NT2/D1 (cell line): ENCODE measurements at places on chromosomes 3 and 15.

DNA sequence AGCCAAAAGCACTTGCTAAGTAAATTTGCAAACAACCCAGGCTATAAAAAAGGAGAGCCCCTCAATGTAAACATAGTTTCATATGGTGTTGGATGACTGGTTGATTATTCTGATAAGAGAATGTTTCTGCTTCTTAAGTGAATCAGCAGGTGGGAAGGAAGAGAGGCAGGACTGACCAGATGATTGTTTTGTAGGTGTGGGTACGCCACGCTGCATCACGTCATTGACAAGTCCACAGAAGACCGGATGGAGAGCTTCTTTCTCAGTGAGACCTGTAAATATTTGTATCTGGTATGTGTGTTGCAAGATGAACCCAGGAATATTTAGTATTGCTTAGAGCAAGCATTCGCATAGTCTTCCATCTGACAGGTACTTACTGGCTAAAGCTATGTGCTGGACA, 23.4 kb downstream of the EDEM1 start:
- DNase-seq = no peak

DNA sequence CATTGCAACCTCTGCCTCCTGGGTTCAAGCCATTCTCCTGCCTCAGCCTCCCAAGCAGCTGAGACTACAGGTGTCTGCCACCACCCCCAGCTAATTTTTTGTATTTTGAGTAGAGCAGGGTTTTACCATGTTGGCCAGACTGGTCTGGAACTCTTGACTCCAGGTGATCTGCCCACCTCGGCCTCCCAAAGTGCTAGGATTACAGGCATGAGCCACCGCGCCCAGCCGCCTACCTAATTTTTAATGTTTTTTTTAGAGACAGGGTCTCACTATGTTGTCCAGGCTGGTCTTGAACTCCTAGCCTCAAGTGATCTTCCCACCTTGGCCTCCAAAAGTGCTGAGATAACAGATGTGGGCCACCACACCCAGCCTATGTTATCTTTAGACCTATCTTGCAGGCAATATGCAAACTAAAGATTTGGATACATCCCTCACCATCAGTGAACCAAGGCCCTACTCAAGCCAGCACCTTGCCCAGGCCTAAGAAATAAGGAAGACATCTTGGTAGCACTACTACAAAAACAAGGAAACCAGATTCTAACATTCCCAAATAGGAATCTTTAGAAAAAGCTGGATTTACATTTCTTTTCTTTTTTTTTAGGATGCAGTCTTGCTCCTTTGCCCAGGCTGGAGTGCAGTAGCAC, 6.3 kb upstream of the GMPPB start:
- DNase-seq = no peak

DNA sequence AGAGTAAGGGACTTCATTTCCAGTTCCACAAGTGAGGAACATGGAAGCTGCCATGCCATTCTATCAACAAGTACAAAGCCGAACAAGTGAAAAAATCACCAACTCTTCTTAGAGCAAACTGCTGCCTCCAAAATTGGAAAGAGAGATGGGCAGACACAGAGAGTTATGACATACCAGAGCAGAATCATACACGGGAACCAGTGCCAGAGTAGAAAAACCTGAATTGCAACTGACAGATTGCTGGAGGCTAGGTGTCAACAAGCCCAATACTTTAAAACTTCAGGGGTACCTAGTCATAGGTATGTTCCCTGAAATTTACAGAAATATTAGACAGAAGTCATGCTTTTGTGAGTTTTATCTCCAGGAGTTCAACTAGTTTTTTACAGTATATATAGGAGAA, 62.0 kb downstream of the TTBK2 start:
- DNase-seq = no peak

DNA sequence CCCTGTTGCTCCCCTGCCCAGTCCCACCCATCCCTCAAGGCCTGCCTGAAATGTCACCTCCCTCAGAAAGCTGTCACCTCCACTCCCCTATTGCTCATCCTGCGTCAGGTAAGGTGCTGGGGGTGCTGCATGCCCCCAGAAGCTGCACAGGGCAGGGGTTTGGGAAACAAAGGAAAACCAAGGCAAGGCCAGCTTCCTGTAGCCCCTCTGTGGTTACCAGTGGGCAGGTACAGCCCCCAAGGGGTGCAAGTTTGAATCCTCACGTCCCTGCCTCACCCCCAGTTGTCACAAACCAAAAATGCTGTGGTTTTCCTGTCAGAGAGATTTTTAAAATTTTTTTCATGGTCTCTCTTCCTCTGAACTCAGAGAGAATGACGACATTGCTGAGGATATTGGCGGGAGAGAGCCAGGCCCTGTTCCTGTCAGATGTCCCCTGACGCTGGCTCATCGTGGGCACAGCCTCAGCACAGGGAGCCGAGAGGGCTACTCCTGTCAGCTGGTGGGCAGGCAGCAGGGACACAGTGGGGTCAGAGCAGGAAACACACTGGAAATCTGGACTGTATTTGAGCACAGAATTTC, 27.0 kb downstream of the PSTPIP1 start:
- DNase-seq = no peak

DNA sequence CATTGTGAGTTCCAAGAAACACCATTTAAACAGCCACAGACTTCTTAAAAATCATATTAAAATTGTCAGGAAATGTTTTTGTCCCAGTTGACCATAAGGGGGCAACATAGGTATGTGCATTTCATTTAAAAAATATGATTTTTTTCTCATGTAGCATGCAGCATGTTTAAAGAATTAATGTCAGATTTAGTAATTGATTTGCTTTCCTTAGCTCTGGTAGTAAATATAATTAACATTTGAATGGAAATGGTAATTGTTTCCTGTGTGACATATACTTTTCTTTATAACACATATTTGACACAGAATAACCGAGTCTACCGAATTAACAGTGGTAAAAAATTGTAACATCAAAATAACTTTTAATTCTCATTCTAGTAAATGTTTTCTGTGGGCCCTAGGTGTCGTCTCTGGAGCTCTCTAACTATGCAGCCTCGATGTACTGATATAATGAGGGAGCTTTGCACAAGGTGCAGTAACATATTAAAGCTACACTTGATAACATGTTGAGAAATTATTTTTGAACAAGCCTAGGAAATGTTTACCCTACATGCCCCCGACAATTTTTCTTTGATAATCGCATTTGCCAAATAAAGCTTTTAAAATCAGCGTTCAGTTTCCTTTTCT, 34.9 kb downstream of the NXPE3 start:
- DNase-seq = no peak

DNA sequence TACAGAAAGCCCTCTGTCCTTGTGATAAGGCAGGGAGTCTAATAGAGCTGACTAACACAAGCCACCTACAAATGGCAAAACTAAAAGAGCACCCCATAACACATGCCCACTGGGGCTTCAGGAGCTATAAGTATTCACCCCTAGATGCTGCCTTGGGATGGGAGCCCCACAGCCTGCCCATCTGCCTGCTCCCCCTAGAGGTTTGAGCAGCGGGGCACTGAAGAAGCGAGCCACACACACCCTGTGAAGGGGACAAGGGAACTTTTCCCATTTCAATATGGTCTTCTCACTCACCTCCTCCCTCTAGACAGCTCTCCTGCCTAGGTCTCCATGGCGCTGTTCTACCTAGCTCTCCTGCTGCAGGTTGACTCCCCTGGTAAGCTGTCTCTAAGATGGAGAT, 261.0 kb downstream of the SHQ1 start:
- no peak for DNase-seq

DNA sequence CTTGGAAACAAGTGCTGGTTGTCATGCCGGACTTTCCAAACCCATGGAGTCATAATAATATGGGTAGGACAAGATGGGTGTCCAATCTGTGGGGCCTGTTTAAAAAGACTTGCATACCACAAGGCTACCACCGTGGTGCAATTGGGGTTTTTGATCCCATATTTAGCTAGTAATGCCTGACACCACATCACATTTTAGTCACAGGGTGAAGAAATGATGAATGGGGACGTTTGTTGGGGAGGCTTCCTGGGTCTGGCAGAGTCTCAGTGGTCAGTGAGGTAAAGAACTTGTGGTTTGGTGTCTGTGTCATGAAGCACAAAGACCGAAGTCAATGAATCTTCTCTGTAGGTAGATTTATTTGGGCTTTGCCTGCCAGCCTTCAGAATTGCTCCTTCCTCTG, 31.0 kb downstream of the P3H2 start:
- no peak for DNase-seq

DNA sequence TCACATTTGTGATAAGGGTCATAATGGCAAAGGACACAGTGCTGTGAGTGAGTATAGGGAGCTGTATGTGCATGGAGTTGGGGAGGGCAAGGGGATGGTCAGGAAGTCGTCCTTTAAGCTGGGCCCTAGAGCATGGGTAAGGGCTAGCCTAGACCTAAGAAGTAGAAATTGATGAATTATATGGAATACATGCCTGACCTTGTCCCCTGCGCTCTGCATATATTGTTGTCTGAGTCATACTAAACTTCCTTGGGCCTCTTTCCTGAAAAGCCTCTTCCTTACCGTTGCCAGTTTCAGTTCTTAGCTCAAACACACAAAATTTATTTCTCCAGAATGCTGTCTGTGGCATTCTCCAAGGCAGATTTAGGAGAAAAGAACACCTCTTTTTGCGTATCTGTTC, 4.6 kb downstream of the SNRK start:
- DNase-seq = no peak

DNA sequence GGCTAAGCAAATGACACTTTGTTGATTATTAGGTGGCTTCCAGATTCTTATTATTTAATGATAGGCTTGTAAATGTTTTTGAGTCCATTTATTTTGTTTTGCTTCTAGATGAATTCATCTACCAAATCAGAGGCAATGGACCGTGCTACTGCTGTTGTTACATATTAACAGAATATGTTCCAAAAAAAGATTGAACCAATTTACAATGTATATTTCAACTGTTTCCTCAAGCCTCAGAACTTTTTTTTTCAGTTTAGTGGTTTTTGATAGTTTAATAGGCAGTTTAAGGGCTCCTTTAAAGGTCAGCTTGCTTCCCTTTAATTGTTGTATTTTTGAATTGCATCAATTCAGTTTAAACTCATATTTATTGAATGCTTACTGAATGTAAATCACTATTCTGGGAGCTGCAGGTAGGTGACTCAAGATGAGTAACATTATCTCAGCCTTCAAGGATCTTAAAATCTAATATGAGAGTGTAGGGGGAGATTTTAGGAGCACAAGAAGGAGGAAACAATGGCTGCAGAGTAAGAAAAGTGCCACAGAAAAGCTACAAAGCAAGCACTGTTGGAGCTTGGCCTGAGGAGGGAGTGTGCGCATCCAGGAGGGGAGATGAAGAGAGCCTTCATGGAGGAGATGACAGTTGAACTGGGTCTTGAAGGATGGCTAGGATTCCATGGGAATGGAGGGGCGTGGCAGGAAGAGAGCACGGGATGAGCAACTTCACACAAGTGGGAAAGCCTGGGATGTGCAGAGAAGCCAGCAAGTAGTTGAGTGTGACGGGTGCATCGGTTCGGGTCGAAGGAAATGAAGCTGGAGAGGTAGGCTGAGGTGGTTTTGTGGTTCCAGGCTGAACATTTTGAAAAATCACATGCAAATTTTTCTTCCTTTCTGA, 14.7 kb downstream of the MAP2K1 start:
- DNase-seq = no peak

DNA sequence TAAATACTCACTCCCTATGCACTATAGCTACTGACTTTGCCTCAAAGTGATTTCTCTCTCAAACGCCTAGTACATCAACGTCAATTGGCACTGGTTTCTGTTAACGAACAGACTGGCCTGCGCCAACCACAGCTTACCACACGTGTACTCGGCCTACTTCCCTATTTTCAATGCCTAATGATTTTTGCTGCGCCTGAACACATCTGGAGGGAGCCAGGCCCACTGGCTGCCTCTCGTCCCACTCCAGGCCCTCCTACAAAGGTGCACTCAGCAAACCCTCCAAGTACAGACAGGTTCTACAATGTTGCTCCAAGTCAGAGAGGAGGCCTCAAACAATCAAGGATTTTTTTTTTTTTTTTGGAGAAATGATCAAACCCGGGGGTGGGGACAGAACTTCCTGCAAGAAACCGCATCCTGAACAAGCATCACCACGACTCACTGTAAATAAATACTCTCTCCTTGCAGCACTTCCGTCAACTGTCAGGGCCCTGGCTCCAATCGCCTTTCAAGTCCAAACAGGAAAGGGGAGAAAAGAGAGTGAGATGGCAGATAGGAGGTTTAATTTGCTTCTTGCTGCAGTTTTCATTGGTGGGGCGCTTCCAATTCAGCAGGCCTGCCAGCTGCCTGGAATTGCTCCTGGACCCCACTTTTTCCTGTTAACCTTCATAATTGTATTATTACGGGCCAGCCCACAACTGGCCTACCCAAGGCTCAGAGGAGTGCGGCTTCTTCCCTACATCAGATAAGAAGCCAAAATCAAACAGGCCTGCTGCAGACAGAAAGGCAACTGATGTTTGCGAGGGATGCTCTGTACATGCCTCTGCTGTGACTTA, 139.3 kb downstream of the FOXP1 start:
- no peak for DNase-seq

DNA sequence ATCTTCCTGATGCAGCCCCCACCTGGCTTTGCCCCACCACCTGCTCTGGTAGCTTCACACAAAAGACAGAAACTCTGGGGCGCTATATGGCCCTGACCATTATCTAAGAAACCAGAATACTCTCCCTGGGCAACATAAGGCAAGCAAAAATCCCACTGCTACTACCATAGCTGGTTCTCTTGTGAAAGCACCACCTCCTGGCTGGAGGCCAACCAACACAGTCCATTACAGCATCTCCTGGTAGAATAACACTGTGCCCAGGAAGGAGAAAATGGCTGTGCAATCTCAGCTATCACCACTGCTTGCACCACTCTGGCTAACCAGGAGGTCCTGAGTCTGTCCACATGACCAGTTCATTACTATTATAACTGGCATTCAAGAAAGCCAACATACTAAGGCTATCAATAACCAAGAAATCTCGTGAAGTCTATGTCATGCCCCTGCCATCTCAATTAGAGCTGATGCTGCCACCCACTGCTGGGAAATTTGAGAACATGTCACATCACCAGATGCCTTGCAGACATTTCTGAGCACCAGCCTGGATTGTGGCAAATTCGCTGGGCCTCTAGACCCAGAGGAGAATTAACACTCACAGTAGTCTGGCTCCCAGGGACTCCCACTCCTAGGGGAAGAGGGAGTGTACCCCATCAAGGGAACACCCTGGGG, 1114.8 kb downstream of the ROBO2 start:
- DNase-seq = no peak

- DNase-seq = no peak
These were observed 837.1 kb downstream of the AGBL1 start for GRCh38 chr15:86916671-86917360.

DNA sequence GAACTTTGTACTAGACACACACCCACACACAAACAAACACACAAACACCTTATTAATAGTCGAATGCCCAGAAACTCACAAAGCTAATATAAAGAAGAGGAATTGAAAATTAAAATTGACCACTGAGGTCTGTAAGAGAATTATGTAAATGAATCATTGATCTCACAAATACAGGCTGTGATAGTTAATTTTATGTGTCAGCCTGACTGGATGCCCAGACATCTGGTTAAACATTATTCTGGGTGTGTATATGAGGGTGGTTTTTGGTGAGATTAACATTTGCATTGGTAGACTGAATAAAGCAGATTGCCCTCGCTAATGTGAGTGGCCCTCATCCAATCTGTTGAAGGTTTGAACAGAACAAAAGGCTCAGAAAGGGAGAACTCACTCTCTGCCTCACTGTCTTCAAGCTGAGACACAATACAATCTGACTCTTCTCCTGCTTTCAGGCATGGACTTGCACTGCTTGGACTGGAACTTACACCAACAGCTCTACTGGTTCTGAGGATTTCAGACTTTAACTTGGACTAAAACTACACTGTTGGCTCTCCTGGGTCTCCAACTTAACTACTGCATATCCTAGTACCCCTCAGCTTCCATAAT, 199.4 kb upstream of the TTC14 start:
- DNase-seq = no peak
